Activated naive CD8-positive, alpha-beta T cell treated with anti-CD3 and anti-CD28 coated beads, Interleukin-2, amount 10 ng/mL, durations not matched to agents 7 days and 5 days (primary cell): ENCODE measurements at places on chromosomes 11 and 22. TPM values are rescaled to one million over a fixed set of nuclear protein-coding genes. Genes with fewer than 3 reads are reported as not detected.

VWCE gene
- 3.1 TPM for total RNA-seq

MAP6 gene
- total RNA-seq: not detected

DNAJB7 gene
- not detected for total RNA-seq

VPREB3 gene
- not detected for total RNA-seq

ASPHD2 gene
- 9.3 TPM for total RNA-seq

GRCh38 chr11:121417055-121417551, 35.0 kb upstream of the SORL1 start:
- peak overlapping the region; percentile 30 for H3K4me3 ChIP-seq
- peak overlapping the region; percentile 75 for H3K27ac ChIP-seq
- no peaks in the 10 kb centered on the region for H3K27me3 ChIP-seq
- H3K4me1 ChIP-seq: peaks cover 47% of the 10 kb centered on the region
- H3K36me3 ChIP-seq: peaks cover 4% of the 10 kb centered on the region
- peak; percentile 65 for DNase-seq

GRCh38 chr11:119236891-119237290, 30.8 kb downstream of the CBL start:
- no peak overlapping the region for H3K27ac ChIP-seq
- peaks cover 60% of the 10 kb centered on the region for H3K36me3 ChIP-seq

GRCh38 chr11:59193587-59194130, 19.1 kb downstream of the MPEG1 start:
- no peaks in the 10 kb centered on the region for H3K36me3 ChIP-seq
- H3K27ac ChIP-seq: no peak overlapping the region
- peaks cover 2% of the 10 kb centered on the region for H3K27me3 ChIP-seq
- H3K4me3 ChIP-seq: no peak overlapping the region
- DNase-seq: no peak
- peaks cover 7% of the 10 kb centered on the region for H3K4me1 ChIP-seq

- no peak overlapping the region for H3K4me3 ChIP-seq
- no peaks in the 10 kb centered on the region for H3K4me1 ChIP-seq
- no peaks in the 10 kb centered on the region for H3K27me3 ChIP-seq
- no peak for DNase-seq
Measured at GRCh38 chr11:103433386-103434072, 324.3 kb downstream of the DYNC2H1 start.

DNA sequence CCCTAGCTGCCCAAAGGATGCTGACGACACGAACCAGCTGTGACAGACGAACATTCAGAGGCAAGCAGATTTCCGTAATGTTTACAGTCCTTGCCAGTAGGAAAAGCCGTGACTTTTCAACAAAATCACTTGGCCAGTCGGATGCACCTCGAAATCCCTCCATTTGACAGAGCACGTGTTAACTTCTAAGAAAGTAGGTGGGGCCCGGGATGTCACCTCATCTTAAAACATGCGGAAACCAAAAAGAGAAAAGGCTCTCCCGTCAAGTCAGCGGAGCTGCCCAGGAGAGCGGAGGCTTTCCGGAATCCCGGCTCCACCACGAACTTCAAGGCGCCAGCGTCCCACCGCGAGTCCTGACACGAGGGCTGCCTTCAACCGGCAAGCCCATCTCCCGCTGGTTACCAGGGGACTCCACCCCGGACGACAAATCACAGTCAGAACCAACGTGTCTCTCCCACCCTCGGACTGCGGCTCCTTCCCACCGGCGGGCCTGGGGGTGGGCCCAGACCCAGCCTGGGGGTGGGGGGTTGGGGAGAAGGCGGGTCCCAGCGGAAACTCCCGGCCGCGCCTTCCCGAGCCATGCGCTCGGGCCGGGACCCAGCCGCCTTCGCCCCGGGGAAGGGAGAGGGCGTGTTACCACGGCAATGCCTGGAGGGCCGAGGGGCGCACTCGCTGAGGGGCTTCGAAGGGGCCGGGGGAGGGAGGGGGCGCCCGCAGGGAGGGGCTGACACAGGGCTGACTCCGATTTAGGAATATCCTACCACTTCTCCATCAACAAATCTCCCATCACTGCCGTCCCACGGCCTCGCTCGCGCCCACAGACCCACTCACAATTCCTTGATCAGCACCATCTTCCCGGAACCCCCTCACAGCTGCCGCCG, 475 bp downstream of the PITPNB start:
- peaks cover 20% of the 10 kb centered on the region for H3K36me3 ChIP-seq
- H3K27me3 ChIP-seq: no peaks in the 10 kb centered on the region

DNA sequence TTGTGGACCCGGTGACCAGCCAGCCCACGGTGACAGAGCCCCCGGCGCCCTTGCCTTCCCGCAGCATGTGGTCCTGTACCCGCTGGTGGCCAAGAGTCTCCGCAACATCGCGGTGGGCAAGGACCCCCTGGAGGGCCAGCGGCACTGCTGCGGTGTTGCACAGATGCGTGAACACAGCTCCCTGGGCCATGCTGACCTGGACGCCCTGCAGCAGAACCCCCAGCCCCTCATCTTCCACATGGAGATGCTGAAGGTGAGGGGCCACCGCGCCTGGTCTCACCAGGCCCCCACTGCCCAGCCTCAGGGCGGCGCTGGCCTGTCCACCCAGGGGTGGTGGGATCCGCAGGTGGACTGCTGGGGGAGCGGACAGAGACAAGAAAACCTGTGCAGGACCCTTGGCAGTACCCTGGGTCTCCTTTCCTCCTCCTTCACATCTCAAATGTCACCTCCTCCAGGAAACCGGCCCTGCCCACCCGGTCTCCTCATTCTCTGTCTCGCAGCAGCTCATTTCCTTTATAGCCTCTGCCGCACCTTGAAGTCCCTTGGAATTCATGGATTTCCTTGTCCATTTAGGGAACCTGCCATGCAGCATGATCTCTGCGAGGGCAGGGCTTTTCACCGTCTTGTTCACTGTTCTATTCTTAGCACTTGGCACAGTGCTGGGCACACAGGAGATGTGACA, 6.5 kb downstream of the AIP start:
- peaks cover 22% of the 10 kb centered on the region for H3K36me3 ChIP-seq
- no peak for DNase-seq
- no peaks in the 10 kb centered on the region for H3K27me3 ChIP-seq
- H3K4me3 ChIP-seq: no peak overlapping the region

GRCh38 chr11:11476971-11477645, 124.1 kb upstream of the CSNK2A3 start:
- no peak overlapping the region for H3K4me3 ChIP-seq
- no peak overlapping the region for H3K27ac ChIP-seq
- no peaks in the 10 kb centered on the region for H3K4me1 ChIP-seq
- peaks cover 5% of the 10 kb centered on the region for H3K27me3 ChIP-seq
- DNase-seq: no peak
- no peaks in the 10 kb centered on the region for H3K36me3 ChIP-seq

GRCh38 chr11:69105461-69106030, 50.2 kb upstream of the SMIM38 start:
- H3K4me3 ChIP-seq: no peak overlapping the region
- H3K4me1 ChIP-seq: peaks cover 4% of the 10 kb centered on the region
- no peaks in the 10 kb centered on the region for H3K27me3 ChIP-seq
- DNase-seq: no peak

DNA sequence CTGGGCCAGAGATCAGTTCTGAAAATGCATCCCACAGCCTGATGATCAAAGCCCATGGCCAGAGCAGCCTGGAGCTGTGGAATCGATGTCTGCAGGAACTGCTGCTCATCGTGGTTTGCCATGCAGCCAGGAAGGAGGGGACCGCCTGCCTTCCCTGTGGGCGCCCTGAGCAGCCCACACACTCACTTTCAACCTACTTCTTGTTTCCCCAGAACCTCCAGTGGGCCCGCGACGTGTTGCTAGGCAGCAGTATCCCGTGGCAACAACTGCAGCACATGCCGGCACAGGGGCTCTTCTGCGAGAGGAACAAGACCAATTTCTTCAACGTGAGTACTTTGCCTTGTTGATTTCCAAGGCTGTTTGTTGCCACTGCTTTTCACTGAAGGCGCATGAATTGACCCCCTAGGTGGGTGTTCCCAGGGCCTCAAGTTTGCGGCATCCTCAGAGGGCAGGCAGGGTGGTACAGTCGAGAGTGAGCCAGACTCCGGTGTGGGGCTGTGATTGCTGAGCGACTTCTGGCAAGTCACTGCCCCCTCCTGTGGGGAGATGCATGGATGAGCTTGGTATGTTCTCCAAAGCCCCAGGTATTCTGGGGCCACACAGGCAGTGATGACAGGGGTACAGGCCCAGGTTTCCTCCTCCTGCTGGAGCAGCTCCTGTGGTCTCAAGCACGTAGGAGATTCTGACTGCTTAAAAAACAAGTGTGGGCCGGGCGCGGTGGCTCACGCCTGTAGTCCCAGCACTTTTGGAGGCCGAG, 47.0 kb upstream of the SUSD2 start:
- H3K4me1 ChIP-seq: peaks cover 20% of the 10 kb centered on the region
- H3K27me3 ChIP-seq: no peaks in the 10 kb centered on the region
- H3K27ac ChIP-seq: peak overlapping the region; percentile 63
- peaks cover 27% of the 10 kb centered on the region for H3K36me3 ChIP-seq
- peak overlapping the region; percentile 42 for H3K4me3 ChIP-seq
- DNase-seq: peak; percentile 77

DNA sequence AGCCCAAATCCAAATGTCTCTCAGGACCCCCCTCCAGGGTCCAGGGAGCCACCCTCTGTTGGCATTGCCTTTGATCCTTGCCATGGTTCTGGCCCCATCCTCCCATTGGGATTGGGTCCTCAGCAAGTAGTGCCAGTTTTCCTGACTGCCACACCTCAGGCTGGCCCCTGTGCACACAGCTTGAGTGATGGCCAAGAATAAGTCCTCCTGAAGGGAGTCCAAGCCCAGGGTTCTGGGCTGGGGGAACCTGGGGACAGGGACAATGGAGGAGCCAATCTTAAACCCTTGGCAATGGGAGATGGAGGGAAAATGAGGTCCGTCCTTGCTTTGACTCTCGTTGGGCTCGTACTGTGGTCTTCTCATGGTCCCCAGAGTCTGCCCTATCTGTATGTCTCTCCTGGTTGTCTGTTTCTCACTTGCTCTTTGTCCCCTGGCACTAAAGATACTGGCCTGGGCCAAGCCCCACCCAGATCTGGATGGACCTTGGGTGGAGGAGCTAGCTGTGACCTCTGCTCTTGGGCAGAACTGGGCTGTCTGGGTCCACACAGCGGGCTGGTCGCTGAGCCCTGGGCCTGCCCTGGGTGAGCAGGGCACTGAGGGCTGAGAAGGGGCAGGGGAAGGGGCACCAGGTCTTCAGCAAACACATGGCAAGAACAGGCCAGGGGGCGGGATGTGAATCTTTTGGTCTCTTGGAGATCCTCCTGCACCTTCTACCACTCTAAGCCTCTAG, 2.9 kb downstream of the SOX10 start:
- H3K4me3 ChIP-seq: no peak overlapping the region
- DNase-seq: no peak
- H3K27ac ChIP-seq: no peak overlapping the region
- H3K27me3 ChIP-seq: no peaks in the 10 kb centered on the region
- no peaks in the 10 kb centered on the region for H3K36me3 ChIP-seq

DNA sequence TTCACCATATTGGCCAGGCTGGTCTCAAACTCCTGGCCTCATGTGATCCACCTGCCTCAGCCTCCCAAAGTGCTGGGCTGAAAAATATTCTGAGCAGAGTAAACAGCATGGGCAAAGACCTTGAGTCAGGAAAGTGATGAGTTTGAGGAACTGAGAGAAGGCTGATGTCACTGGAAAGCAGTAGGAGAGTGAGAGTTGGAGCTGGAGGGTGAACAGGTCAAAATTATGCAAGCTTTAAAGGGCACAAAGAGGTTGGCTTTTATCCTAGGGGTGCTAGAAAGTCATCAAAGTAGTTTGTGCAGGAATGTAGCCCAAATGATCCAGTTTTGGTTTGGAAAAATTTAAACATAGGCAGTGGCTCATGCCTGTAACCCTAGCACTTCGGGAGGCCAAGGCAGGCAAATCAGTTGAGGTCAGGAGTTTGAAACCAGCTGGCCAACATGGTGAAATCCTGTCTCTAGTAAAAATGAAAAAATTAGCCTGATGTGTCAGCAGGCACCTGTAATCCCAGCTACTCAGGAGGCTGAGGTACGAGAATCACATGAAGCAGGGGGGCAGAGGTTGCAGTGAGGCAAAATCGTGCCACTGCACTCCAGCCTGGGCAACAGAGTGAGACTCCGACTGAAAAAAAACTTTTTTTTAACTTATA, 44.7 kb upstream of the CXCR5 start:
- peaks cover 4% of the 10 kb centered on the region for H3K36me3 ChIP-seq
- DNase-seq: no peak
- H3K27ac ChIP-seq: peak overlapping the region; percentile 47
- H3K4me3 ChIP-seq: no peak overlapping the region
- H3K27me3 ChIP-seq: no peaks in the 10 kb centered on the region
- H3K4me1 ChIP-seq: peaks cover 26% of the 10 kb centered on the region

- H3K4me1 ChIP-seq: peaks cover 63% of the 10 kb centered on the region
- H3K27me3 ChIP-seq: no peaks in the 10 kb centered on the region
- H3K36me3 ChIP-seq: peaks cover 2% of the 10 kb centered on the region
- H3K4me3 ChIP-seq: peak overlapping the region; percentile 91
Measured at GRCh38 chr11:118921121-118921928, 4.4 kb downstream of the BCL9L start.

DNA sequence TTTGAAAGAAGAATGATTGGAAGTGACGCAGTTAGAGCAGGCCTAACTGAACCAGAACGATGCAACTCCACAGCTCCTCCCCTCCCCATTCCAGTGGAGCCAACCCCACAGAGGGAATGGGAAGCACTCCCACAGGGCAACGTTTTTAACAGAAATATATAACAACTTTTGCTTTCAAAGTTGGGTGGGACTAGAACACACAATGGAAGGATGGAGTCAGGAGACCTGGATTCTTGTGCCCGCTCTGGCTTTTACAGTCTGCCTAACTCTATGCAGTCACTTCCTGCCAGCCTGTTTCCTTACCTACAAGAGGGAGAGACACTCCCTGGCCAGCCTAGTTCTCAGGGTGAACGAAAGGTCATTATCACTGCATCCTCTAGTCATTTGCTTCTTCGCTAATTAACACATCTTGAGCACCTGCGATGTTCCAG, 75.5 kb downstream of the PACSIN2 start:
- no peak for DNase-seq
- H3K27me3 ChIP-seq: no peaks in the 10 kb centered on the region
- H3K4me3 ChIP-seq: no peak overlapping the region
- no peak overlapping the region for H3K27ac ChIP-seq
- peaks cover 21% of the 10 kb centered on the region for H3K4me1 ChIP-seq

GRCh38 chr22:43563571-43563970, 151.8 kb downstream of the MPPED1 start:
- no peak overlapping the region for H3K4me3 ChIP-seq
- no peaks in the 10 kb centered on the region for H3K4me1 ChIP-seq
- H3K27me3 ChIP-seq: no peaks in the 10 kb centered on the region
- DNase-seq: no peak

- no peaks in the 10 kb centered on the region for H3K36me3 ChIP-seq
- no peak for DNase-seq
- H3K4me1 ChIP-seq: no peaks in the 10 kb centered on the region
- H3K4me3 ChIP-seq: no peak overlapping the region
- no peaks in the 10 kb centered on the region for H3K27me3 ChIP-seq
Measured at GRCh38 chr11:23727387-23727786, 769.5 kb upstream of the LUZP2 start.
